GDM1 (cell line): ENCODE measurements at places on chromosomes 3 and 15.

DNA sequence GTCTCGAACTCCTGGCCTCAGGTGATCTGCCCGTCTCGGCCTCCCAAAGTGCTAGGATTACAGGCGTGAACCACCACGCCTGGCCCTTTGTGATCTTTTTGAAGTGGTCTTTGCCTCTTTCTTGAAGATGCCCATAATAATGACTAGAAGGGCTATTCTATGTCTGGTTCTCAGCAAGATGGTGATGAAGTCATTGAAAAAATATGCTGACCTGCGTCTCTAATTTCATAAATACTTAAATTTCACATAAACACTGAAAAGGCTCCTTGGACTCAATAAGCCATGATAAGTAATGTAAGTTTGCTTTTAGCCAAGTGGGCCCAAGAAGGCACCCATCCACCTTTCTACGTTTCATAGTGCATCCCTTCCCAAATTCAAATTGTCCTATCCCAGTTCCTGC lies 775 bp upstream of the MAPK6 start:
- no peak for DNase-seq

GRCh38 chr3:150970665-150971324 lies 1.7 kb downstream of the CLRN1 start:
- DNase-seq, result no peak

GRCh38 chr15:80844011-80844732 lies 65.0 kb downstream of the CEMIP start:
- no peak for DNase-seq

GRCh38 chr15:24957691-24958090 lies 2.9 kb downstream of the SNRPN start:
- no peak for DNase-seq

DNA sequence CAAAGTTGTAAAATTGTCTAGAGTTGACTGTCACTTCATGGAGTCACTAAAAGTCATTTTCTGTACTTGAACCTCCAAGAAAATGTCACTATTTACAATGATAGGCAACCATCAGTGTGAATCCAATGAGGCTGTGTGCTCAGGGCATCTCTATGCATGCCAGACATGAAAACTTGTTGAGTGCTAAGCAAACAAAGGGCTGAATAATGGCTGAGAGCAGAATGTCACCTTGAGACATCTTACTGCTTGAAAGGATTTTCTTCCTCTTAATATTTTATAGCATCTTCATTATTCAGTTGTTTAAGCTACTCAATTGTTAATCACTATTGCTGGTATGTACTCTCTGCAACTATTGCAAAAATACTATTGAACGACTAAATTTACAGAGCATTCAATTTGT lies 184.7 kb downstream of the PLCH1 start:
- no peak for DNase-seq

GRCh38 chr3:26202169-26202568 lies 412.3 kb downstream of the OXSM start:
- DNase-seq, result no peak

DNA sequence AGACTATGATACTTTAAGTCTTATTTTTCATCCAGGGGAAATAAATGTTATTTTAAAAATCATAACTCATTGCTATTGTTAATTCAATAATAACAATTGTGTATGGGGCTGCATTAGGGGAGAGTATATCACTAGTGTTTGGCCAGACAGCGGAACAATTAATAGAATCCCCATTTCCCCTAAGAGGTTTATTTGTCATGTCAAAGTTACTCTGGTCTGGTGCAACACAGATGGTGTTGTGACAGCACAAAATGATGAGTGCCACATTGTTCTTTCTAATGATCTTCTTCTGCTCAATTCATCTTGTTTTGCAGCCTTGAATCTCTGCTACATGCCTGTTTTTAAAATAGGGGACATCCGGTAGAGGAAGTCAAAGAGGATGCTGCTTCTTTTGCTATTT lies 351.6 kb downstream of the NSUN3 start:
- DNase-seq, result no peak

- no peak for DNase-seq
Measured at GRCh38 chr3:138203938-138204337, 16.8 kb downstream of the ARMC8 start.

DNA sequence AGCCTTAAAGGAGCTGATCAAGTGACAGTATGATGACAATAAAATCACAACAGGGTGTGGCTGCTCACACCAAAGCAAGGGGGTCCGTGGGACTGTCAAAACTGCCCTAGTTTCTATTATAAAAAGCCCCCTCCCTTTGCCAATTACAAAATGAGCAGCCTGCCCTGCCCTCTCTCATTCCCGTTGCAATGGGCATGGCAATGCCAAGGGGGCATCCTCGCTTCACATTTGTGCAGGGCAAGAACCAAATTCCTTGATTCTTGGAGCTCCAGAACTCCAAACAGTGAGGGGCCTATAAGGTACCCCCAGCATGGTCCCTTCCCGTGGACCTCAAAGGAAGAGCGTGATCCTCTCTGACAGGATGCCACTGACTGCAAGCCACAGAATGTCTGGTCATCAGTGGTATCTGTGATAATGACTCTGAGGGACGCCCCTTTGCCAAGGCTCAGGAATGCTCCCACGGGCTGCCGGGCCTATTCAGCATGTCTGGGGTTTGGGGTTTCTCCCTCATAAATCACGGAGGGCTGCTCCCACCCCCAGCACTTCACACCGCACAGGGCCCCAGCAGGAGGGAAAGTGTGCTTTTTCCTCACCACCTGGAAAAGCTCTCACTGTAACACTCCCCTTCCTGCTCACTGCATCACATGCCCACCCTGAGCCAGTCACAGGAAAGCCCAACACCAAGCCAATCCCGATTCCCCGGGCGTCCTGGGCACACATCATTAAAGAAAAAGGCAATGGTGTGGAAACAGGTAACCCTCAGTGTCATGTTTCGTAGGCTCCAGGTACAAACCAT lies 105.1 kb upstream of the TRPM1 start:
- no peak for DNase-seq

DNA sequence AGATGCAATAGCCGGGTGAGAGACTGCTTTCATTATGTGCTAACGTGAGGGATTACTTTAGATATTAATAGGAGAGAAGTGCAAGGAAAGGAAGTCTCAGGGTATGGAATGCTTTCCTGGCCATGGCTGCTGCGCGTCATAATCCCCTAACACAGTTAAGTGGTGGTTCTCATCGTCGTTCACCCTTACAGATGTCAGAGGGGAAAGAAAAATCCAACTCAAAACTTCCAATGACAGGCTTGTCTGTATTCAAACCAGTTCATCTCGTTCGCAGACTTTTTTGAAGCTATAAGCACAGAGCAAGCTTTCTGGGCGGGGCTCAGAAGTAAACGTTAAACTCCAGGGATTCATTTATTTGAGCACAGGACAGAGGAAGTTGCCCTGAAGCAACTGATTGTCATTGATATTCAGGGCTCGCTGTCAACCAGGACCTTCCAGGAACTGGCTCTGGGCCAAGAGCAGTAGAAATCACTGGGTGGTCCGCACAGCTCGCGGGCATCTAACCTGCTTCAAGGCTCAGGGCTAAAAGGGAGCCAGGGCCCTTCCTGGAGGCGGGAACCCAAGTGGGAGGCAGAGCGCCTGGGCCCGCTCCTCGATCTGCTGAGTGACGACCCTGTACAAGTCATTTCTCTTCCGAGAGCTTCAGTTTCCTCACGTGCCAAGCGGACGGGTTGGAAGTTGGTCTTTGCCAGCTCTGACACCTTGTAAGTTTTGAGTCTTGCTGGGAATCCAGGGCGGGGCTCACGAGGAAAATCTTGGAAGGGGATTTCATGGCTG lies 1.1 kb upstream of the LPP start:
- no peak for DNase-seq

DNA sequence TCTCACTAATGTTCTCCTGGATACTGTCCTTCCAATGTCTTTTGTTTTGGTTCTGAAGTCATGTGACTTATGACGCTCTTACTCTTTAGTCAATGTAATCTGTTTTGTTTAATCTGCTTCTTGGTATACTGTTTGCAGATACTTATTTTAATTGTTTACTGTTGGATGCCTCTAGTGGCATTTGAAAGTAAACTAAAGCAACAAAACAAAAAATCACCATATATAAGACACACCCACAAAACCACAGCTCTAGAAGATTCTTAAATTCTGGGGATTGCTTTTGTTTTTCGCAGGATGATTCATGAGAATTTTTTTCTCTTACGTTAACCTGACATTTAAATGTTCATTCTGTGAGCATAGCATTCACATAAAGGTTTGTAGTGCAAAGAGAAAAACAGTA lies 16.8 kb downstream of the SLC25A26 start:
- DNase-seq, result no peak

DNA sequence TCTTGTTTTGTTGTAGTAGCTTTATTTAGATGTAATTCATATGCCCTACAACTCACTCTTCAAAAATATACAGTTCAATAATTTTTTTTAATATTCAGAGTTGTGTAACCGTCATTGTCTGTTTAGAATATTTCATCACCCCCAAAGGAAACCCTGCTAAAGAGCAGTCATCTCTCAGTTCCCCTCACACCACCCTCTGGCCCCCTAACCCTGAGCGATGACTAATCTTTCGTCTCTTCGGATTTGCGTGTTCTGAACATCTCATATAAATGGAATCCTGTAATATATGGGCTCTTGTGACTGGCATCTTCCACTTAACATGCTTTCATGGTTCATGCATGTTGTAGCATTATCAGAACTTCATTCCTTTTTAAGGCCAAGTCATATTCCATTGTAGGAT lies 183.8 kb downstream of the ATG7 start:
- DNase-seq, result no peak

GRCh38 chr15:71051539-71051938 lies 63.7 kb upstream of the THSD4 start:
- DNase-seq, result no peak

- no peak for DNase-seq
Measured at GRCh38 chr15:93520206-93520605, 431.2 kb upstream of the RGMA start.

GRCh38 chr3:16423298-16423697 lies 90.2 kb downstream of the RFTN1 start:
- no peak for DNase-seq

DNA sequence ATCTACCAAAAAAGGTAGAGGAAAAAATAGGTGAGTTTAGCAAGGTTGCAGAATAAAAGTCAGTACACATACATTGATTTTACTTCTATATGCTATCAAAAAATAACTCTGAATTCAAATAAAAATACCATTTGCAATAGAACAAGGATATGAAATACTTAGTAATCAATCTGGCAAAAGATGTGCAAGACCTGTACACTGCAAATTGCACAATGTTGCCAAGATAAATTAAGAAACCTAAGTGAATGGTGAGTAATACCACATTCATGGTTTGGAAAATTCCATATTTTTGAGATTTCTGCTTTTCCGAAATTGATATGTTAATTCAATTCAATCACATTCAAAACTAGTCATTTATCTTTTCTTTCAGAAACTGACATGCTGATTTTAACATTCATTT lies 464.8 kb downstream of the EPHA3 start:
- no peak for DNase-seq

GRCh38 chr15:78838489-78838888 lies 27.2 kb upstream of the ADAMTS7 start:
- no peak for DNase-seq
